ENCODE measurements at places on chromosomes 6 and 20.

GRCh38 chr20:48066246-48066645 is 281.0 kb upstream of the SULF2 start:
- peak; percentile 15 for DNase-seq

- DNase-seq: no peak
Observed at GRCh38 chr6:41576667-41577066, 30.5 kb downstream of the FOXP4 start.

DNA sequence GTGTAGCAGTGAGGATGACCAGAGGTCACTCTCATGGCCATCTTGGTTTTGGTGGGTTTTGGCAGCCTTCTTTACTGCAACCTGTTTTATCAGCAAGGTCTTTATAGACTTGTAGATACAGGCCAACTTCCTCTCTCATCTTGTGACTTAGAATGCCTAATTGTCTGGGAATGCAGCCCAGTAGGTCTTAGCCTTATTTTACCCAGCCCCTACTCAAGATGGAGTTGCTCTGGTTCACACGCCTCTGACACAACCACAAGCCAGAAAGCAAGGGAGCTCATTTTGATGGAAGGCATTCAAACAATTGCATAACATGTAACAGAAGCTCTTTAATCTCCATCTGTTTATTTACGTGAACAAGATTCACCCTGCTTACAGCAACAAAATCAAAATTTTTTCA is 492.0 kb upstream of the SULF2 start:
- no peak for DNase-seq

DNA sequence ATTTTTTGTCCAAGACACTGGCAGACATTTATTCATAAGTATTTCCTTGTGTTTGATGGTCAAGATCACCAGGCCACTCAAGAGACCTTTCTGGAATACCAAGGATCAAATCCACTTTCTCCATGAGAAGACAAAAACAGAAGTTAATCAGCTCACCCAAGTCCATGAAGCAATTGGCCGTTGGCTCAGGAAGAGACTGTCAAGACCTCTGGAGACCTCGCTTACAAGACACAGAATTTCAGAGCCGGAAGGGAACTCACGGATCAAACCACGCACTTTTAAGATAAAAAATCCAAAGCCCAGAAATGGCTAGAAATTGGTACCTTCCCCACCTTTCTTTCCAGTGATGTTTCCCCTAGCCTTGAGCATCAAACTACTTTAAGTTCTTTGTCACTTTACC is 3.3 kb downstream of the TRERF1 start:
- no peak for DNase-seq

GRCh38 chr6:122052346-122052900 is 347.0 kb upstream of the HSF2 start:
- DNase-seq: no peak

- DNase-seq: no peak
Observed at GRCh38 chr6:123417535-123417934, 219.2 kb downstream of the TRDN start.
